ENCODE measurements at places on chromosomes 5 and 9. TPM values are rescaled to one million over a fixed set of nuclear protein-coding genes. Genes with fewer than 3 reads are reported as not detected.

Gene INSL4
- polyA plus RNA-seq = not detected

Gene MYMK
- polyA plus RNA-seq = 0.31 TPM

DNA sequence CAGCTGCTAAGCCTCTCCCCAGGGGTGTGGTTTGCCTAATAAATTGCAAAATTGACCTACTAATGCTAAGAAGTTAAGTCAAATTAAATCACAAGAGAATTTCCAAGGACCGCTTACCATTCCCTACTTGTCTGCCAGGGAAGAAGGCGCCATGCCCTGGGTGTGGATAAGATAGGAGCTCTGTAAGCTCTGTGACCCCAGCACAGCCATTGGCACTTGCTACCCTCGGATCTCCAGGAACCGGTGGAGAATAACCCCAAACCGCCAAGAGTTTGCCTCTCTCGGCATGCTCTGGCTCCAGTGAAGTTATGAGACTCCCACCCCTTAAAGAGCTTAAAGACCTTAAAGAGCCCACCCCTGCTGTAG lies 58.9 kb downstream of the NEURL1B start:
- no peak for DNase-seq

- DNase-seq = no peak
These were observed 14.5 kb upstream of the AFAP1L1 start for GRCh38 chr5:149257131-149257530.

GRCh38 chr9:115254287-115255180 lies 136.6 kb upstream of the TNC start:
- DNase-seq = peak; percentile 65

GRCh38 chr9:83266331-83266665 lies 203.4 kb upstream of the RASEF start:
- DNase-seq = no peak

DNA sequence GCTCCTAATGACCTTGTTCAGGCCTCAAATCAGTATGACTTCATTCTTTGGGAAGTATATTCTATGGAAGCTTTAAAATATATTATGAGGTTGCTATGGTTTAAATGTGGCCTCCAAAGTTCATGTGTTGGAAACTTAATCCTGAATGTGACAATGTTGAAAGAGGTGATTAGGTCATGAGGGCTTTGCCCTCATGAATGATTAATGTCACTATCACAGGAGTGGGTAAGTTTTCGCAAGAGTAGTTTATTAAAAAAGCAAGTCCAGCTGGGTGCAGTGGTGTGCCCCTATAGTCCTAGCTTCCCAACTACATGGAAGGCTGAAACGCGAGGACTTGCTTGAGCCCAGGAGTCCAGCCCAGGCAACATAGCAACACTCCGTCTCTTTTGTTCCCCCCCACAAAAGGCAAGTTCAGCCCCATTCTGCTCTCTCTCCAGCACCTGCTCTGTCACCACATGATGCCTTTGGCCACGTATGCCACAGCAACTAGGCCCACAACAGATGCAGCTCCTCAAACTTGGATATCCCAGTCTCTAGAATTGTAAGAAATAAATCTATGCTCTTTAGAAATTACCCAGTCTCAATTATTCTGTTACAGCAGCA lies 105.3 kb downstream of the SIL1 start:
- DNase-seq = no peak

GRCh38 chr5:14110680-14111079 lies 32.5 kb upstream of the TRIO start:
- no peak for DNase-seq

DNA sequence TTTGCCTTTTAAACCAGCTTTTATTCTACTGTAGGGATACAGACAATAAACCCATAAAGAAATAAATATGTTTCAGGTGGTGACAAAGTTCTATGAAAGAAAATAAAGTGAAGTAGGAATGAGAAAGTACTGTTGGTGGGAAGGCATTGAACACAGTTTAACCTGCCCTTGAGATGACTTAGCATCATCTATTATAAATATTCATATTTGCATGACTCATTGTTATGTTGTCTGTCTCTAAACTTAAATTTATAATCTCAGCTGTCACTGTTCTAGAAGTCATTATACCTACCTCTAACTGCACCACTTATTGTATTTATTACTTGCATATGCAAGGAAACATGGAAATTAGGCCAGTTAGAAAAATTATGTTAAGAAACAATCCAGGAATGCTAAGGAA lies 202.2 kb downstream of the CHSY3 start:
- no peak for DNase-seq

DNA sequence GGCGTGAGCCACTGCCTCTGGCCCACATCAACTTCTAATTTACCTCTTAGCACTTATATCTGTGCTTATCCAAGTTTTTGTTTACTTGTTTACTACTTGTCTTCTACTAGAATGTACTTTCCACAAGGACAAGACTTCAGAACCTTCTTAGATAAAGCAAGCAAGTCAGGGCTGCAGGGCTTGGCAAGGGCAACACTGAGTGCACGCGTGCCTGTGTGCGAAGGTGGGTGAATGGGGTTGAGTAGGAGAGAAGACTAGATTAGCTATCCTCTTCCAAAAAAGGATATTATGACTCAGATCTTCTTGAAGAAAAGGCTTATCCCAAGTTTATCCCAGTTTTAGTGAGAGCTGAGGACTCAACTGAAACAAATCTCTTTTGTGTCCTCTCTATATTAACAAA lies 19.3 kb downstream of the AK3 start:
- DNase-seq = no peak

DNA sequence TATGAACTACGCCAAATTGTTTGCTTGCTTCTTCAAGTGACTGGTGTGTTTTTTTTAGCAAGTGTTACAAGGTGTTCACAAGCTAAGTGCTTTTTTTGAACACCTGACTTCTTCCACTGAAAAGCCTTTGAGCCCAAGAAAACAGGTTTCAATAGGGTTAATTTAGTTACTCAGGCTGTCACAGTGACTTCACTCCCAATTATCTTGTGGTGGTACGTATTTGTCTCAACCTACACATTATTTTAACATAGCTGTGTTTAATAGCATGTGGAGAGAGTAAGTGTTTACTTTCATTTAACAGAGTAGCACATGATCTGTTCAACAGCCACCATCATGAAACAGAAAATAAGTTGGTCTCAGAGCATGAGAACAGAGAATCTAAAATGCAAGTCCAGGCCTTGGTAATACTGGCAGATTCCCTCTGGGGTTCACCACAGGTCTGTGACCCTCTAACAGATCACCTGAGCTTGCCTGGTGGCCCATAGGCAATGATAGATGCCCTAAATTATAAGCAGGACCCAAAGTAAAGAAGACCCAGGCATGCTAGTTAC lies 267.7 kb upstream of the SMARCA2 start:
- DNase-seq = no peak

DNA sequence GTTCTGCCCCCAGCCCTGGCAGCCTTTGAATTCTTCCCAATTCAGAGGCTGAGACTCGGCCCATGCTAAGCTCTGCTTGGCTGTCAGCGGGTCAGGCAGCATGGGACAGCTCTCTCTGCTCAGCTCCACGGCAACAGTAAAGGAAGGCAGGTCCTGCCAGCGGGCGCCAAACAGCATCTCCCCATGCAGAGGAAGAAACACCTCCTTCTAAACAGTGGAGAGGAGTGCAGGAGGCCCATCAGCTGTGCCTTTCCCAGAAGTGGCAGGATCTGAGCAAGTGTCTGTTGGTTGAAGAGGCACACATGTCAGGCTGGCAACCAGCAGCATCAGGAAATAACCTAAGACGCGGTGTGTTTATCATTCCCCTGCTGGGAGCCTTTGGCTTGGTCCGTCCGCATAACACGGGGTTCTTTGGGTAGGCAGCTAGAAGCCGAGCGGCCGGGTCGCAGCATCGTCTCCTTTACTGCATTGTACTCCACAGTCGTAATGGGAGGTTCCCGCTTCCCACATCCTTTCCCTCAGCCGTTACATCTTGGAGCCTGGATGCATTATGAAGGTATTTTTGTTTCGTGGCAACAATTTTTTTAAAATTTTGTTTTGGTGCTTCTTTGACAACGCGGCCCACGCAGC lies 42.7 kb upstream of the NCS1 start:
- DNase-seq = no peak

- DNase-seq = no peak
These were observed 64.2 kb upstream of the ECM2 start for GRCh38 chr9:92599938-92600461.

DNA sequence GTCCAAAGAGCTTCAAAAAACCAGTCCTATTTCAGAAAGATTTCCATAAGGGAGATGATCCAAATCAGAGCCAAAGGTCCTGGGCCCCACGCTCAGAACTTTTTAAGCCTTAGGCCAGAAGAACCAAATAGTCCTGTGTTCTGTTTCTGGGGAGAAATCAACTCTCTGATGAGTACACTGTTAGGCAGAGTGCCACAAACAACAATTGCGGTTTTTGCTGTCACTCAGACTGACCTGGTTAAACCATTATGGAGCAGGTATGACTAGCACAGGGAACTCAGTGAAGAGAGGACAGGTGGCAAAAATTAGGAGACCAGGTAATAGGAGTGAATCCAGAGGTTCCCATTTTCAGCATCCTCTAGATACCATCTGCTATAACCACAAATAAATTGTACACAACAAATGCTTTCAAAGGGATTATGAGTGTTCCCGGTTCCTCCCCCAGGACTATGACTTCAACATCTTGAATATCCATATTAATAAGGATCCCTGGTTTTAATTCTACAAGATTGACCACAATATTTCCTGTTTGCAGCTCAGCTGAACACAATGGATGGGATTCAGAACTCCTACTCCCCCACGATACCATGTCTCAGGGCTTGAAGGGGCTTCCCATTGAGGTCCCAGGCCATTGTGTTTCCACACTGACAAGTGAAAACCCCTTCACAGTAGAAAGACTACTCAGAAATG lies 52.1 kb upstream of the FREM1 start:
- DNase-seq = no peak

DNA sequence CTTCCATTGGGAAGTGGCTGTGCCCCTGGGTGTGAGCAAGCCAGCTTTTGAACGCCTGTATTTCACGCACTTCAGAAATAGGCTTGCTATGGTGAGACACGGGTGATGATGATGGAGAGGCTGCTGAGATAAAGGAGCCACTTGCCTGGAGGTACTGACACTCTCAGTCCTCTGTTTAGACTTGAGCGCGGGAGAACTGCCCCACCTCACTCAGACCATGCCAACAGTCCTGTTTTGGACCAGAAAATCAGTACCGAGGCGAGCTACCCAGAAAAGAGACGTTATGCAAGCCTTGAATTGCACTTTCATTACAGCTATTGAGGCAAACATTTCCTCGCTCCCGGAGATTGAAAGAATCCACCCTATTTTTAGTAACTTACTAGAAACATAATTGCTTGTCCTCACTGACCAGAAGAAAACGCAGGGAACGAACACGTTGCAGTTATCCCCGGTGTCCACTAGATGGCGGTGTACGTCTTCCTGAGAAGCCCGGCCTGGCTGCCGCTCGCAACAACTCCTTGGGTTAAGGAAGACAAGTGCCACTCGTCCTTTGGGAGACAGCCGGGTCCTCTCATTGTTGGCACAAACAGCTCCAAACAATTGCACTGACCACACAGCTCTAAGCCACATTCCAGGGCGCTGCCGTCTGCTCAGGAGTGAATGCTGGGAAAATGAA lies 142.4 kb downstream of the PSAT1 start:
- DNase-seq = peak; percentile 85

- no peak for DNase-seq
These were observed 166.8 kb downstream of the PSAT1 start for GRCh38 chr9:78463750-78464149.

Data from right lung (tissue), 10 donors.